ENCODE measurements at places on chromosomes 12 and 14. TPM values are rescaled to one million over a fixed set of nuclear protein-coding genes. Genes with fewer than 3 reads are reported as not detected.
A peak's percentile ranks its signal among the peaks of the same experiment; 100 is the strongest.

DNA sequence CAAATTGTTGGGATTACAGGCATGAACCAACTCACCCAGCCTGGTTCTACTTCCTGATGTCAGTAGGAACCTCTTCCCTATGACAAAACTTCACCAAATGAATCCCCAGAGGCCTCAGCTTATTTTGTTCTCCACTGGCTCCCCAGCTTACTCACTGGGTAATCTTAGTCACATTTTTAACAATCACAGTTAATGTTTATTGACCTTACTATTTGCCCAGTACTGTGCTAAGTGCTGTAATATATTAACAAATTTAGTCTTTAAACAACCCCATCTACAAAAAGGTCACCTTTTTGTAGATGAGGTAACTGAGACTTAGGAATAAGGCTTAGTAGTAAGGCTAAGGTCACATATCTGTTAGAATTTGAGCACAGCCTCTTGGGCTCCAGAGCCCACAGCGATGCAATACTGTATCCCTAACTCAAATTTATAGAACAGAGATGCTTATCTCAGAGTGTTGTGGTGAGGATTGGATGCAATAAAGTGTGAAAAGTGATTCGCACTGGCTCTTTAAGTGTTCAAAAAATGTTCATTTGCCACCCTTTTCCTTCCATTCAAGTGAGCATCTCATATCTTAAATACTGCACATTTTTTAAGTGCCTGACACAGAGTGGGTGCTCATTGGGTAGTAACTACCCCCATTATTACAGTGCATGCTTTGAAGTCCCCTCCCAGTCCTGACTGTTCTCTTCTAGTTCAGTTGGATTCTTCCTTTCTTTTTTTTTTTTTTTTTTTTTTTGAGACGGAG is 146.4 kb upstream of the ARHGAP5 start:
- DNase-seq: no peak

DNA sequence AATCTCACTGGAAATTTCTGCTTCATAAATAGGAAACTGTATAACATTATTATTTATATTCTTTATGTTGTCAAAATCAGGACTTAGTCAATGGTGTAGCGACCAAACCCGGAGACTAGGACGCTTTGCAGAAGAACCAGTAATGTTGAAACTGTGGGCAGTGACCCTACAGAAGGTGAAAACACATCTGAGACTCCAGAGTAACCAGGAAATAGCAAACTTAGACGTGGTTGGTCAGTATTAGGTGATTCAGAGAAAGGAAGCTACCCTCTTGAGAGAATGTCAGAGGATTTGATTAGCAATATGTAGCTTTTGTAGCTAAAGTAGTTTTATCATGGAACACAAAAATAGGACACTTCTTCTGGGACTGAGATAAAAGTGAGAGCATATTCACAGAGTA is 381.9 kb downstream of the SLC16A7 start:
- no peak for DNase-seq

DNA sequence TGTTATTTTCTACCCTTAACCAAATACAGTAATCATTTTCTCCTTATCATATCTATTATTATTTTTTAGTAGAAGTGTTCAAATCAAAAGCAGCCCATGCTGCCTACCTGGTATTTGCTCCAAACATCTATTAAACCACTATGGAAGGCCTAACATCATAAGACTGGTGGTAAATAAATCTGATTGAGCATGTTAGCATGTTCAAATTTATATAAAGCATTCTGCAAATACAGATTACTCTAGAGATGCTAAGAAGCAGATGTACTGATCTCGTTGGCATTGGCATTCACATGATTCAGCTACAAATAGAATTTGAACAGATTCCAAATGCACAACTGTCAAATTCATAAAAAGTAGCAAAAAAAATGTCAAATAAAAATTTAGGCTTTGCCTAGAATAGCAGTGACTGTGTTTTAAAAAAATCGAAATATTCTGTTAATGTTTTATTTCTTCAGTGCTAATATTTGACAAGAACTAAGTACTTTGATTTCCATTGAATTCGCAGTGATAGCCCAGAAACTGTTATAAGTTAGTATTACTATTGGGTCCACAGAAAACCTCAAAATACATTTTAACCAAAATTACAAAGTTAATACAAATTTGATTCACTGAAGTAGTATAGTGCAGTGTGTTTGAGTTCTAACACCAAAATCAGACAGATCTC is 9.4 kb upstream of the OSBPL8 start:
- no peak for DNase-seq

- peak; percentile 48 for DNase-seq
These were observed 36.0 kb upstream of the PLEKHG6 start for GRCh38 chr12:6274231-6275221.

GRCh38 chr12:114265036-114265435 is 140.9 kb downstream of the TBX5 start:
- no peak for DNase-seq

DNA sequence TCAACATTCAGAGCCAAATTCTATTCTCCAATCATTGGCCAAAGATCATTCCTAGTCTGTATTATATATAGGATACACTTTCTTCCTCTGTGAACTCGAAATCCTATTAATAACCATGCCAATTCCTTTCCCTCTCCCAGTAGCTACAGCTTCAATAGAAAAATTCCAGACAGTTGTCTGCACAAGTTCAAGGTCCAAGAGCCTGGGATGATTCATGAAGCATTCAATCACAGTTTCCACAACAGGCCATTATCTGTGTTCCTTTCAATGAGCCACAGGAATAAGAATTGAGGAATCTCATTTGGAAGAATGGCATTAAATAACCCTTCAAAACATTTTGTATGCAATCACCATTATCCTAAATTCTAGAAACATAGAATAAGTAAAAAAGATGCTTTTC is 437.4 kb downstream of the RMST start:
- no peak for DNase-seq

- DNase-seq: no peak
These were observed 23.6 kb upstream of the AMN1 start for GRCh38 chr12:31752450-31752849.

DNA sequence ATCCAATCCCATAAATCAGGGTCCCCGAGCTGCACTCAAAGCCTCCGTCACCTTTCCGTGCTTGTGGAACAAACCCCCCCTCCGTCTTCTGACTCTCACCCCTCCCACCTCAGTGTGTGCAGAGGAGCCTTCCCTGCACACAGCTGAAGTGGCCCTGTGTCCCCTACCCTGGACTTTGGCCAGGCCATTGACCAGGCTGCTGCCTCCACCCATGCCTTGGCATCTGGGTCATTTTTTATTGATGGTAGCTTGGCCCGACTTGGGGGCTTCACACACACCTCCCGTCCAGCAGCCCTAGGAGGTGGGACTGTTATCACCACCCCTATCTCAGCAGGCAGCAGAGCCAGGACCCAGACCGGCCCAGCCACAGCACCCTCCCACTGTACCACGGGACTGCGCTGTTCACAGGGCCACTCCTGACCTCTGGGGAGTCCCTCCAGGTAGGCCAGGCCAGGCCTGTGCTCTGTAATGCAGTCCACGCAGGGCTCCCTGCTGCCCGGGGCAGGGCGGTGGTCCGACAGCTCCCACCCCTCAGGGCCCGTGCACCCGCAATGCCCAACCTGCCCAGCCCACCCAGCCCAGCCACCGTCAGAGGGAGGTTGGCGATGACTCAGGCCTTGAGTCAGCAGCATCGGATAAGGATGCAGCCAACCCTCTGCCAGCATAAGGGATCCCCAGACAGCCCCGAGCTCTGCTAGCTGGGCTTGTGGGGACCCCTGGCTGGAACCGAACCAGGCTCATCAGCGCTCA is 9.2 kb upstream of the INF2 start:
- no peak for DNase-seq

GRCh38 chr14:38209572-38210557 is 2.2 kb downstream of the SSTR1 start:
- peak; percentile 34 for DNase-seq

DNA sequence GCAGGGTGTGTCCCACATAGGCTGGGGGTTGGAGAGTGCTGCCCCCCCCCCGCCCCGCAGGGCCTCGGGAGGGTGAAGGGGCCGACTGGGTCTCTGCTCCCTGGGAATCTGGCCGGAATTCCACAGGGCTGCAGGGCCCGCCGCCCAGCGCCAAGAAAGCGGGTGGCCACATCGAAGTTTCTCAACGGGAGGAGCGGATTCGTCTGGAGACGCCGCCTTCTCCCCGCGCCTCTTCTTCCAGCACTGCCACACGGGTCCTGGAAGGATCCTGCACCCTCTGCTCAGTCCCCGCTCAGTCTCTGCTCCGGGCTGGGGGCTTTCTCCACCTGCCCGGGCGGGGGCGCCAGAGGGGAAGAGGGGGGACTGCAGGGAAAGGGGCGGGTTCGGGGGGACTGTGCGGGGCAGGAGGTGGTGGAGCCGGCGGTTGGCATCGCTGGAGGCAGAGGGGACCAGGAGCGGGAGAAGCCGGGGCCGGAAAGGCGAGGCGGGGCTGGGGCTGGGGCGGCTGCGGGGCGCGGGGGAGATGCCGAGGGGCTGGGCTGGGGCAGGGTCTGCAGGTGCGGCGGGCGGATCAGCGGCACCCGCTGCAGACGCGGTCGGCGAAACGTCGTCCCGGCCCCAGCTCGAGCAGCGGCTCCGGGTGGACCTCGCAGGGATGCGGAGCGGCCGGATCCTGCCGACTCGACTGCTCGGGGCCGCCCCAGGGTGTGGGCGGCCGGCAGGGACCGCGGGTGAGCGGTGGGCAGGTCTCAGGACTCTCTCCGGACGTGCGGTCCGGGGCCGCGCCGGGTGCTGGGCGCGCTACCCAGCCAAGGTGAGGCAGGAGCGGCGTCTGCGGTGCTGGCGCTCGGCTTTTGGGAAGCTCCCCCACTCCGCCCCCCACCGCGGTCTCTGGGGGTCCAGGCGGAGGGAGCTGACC is 811.4 kb upstream of the TMEM132C start:
- DNase-seq: no peak

GRCh38 chr12:59668674-59669073 is 72.8 kb downstream of the SLC16A7 start:
- no peak for DNase-seq

DNA sequence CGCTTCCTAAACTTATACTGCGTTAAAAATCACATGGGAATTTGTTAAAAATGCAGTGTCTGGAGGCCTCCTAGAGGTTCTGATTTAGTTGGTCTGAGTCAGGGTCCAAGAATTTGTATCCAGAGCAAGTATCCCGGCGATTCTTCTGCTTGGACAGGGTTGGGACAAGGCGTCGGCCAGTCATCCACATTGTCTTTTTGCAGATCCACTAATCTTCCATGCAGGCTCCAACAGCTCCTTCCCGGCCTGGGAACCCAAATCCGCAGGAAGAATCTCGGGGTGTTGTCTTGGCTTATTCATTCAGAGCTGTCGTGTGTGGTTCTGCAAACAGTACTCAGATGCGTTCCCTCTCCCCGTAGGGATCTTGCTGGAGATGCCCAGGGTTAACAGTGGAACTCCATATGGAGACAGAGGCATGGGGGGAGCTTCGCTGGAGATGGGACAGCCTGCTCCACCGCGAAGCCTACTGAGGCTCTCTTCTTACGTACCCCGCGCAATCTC is 25.3 kb downstream of the GPRC5D start:
- no peak for DNase-seq

DNA sequence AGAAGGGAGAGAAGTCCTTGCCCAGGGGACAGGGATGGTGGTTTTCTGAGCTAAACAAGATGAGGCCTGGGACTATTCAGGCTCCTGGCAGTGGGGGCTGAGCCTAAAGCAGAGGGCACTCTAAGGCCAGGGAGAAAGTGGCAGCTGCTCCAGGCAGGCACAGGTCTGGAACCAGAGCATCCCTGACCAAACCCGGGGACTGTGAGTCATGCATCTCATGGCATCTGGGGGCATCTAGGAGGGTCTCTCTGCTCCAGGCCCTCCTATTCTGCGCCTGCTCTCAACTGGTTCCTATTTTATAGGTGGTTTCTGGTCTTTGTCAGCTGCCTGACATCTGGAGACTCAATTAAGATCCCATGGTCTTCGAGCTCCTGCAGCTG is 11.6 kb downstream of the KRT7 start:
- DNase-seq: no peak

DNA sequence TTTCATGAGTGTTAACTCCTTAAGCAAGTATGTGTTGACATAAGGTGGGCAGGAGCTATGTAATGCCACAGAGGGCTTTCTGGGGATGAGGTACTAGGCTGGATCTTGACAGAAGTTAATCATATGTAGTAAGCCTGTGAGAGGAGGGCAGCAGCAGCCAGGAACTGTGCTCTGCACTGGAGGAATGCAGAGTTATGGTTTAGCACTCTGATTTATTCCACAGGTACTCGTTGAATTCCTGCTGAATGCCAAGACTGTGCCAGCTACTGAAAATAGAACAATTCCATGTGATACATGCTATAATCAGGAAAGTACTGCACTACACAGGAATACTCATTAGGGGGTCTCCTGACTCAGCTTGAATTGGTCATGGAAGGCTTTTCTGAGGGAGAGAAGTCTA is 58.7 kb downstream of the SUSD6 start:
- DNase-seq: no peak

- peak; percentile 50 for DNase-seq
These were observed 136.0 kb upstream of the IFNG-AS1 start for GRCh38 chr12:67853204-67853603.

Gene IGF1
- polyA plus RNA-seq: 11.4 TPM

Gene ITGA7
- polyA plus RNA-seq: 22.0 TPM

Gene AQP5
- 57.1 TPM for polyA plus RNA-seq

Gene COL2A1
- polyA plus RNA-seq: not detected

Gene RTN1
- 5.5 TPM for polyA plus RNA-seq

Gene PLCZ1
- not detected for polyA plus RNA-seq

Gene WNT1
- not detected for polyA plus RNA-seq

All from lung (tissue), 17 donors.